Activated T-helper 17 cell treated with anti-CD3 and anti-CD28 coated beads, Interleukin-2, amount 50 U/mL, for 72 hours (primary cell): ENCODE measurements at places on chromosomes 3 and 15. TPM values are rescaled to one million over a fixed set of nuclear protein-coding genes. Genes with fewer than 3 reads are reported as not detected.

C15orf39 gene
- total RNA-seq: 32.3 TPM

GRK7 gene
- total RNA-seq: not detected

PP2D1 gene
- total RNA-seq: not detected

TERC gene
- total RNA-seq: 14.9 TPM

CAMK2N2 gene
- 0.64 TPM for total RNA-seq

CFAP91 gene
- total RNA-seq: not detected

LACTB gene
- 26.0 TPM for total RNA-seq

RASGRF1 gene
- total RNA-seq: not detected

PTPN23 gene
- total RNA-seq: 32.0 TPM

BCL2A1 gene
- total RNA-seq: 77.0 TPM

FGD5 gene
- total RNA-seq: 0.74 TPM

SLC22A13 gene
- total RNA-seq: 1.5 TPM

FEZF2 gene
- total RNA-seq: not detected

PTX3 gene
- total RNA-seq: 0.19 TPM

ITPKA gene
- total RNA-seq: 3.5 TPM

PLOD2 gene
- total RNA-seq: 3.7 TPM

OSTN gene
- total RNA-seq: not detected
